ENCODE measurements at places on chromosomes 2 and 18. TPM values are rescaled to one million over a fixed set of nuclear protein-coding genes. Genes with fewer than 3 reads are reported as not detected.

- H3K4me3 ChIP-seq = no peak overlapping the region
- no peak overlapping the region for H3K27ac ChIP-seq
- no peaks in the 10 kb centered on the region for H3K27me3 ChIP-seq
- DNase-seq = no peak
- H3K36me3 ChIP-seq = no peaks in the 10 kb centered on the region
Measured at GRCh38 chr2:70574618-70575017, 21.0 kb upstream of the TGFA start.

DNA sequence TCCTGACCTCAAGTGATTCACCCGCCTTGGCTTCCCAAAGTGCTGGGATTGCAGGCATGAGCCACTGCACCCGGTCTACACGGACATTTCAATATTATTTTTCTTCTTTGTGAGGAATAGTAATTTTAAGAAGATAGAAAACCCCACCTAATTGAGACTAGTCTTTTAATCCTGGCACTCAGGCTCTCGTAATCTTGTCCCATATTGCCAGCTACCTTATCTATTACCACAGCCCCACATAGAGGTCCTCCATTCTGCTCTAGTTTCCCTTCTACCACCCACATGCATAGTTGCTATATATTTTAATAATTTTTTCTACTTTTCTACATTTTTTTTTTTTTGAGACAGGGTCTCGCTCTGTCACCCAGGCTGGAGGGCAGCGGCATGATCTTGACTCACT lies 9.5 kb upstream of the USP14 start:
- H3K27me3 ChIP-seq = no peaks in the 10 kb centered on the region
- no peaks in the 10 kb centered on the region for H3K36me3 ChIP-seq
- H3K4me1 ChIP-seq = no peaks in the 10 kb centered on the region
- H3K4me3 ChIP-seq = no peak overlapping the region
- no peak for DNase-seq
- H3K27ac ChIP-seq = no peak overlapping the region

- H3K4me3 ChIP-seq = peak overlapping the region; percentile 91
- DNase-seq = no peak
- peaks cover 27% of the 10 kb centered on the region for H3K4me1 ChIP-seq
- H3K27ac ChIP-seq = peak overlapping the region; percentile 84
- H3K36me3 ChIP-seq = no peaks in the 10 kb centered on the region
Measured at GRCh38 chr2:182715121-182715891, 751 bp upstream of the DNAJC10 start.

DNA sequence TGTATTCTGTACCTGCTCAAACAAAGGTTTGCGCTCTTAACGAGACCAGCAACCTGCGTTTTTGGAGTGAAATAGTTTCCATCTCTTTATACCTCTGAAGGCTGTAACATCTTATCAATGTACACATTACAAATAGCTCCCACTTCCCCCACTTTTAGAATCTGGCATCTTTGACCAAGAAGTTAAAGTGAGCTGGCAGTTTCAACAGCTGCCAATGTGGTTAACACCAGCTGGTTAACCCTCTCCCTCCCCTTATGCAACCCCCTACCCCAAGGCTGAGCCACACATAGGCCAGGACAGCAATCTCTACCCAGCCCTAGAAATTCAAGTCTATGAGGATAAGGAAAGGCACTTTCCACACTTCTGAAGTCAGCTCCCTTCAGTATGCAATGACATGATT lies 2.2 kb upstream of the SERTAD2 start:
- no peak for DNase-seq
- peaks cover 31% of the 10 kb centered on the region for H3K4me1 ChIP-seq
- no peak overlapping the region for H3K27ac ChIP-seq
- H3K27me3 ChIP-seq = no peaks in the 10 kb centered on the region
- no peak overlapping the region for H3K4me3 ChIP-seq
- H3K36me3 ChIP-seq = no peaks in the 10 kb centered on the region

- no peak for DNase-seq
- H3K27me3 ChIP-seq = no peaks in the 10 kb centered on the region
- no peaks in the 10 kb centered on the region for H3K4me1 ChIP-seq
- H3K4me3 ChIP-seq = no peak overlapping the region
- H3K27ac ChIP-seq = no peak overlapping the region
Measured at GRCh38 chr2:216056739-216057138, 24.9 kb downstream of the PECR start.

DNA sequence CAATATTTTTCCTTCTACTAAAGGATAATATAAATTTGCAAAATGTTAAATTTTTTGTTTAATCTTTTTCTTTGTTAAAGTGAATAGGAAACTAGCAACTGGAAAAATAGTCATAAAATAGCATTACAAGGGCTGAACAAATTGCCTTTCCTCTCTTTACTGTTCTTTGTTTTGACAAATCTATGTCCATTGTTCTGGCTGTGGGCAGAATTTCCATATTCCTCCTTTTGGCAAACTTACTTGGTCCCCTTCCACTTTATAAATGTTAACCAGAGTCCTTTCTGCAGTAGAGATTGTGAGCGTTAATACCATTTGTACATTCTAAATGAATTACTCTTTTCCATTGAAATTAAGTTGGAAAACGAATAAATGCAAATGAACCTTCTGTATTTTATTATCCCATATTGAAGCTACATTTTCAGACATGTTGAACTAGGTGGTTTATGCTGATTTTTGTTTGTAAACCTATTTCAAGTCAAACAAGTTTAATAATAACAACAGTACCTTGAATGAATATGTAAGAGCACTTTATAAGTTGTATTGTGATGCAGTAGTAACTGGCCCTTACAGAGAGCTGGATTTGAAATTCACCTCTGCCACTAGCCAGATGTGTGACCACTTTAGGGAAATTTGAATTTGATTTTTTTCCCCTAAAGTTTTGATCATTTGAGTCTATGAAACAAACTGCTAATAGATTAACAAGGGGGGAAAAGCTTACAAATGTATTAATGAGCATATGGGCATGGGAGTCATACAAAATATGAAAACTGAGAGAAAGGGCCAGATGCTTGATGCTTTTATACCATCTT lies 3.3 kb downstream of the RNF125 start:
- no peak for DNase-seq
- H3K27me3 ChIP-seq = no peaks in the 10 kb centered on the region
- H3K27ac ChIP-seq = no peak overlapping the region
- no peak overlapping the region for H3K4me3 ChIP-seq

GRCh38 chr2:28909655-28910353 lies 15.3 kb downstream of the WDR43 start:
- no peaks in the 10 kb centered on the region for H3K4me1 ChIP-seq
- no peak overlapping the region for H3K27ac ChIP-seq

- no peaks in the 10 kb centered on the region for H3K4me1 ChIP-seq
- H3K27me3 ChIP-seq = no peaks in the 10 kb centered on the region
- H3K4me3 ChIP-seq = no peak overlapping the region
- no peaks in the 10 kb centered on the region for H3K36me3 ChIP-seq
- DNase-seq = no peak
Measured at GRCh38 chr2:25363733-25364132, 22.0 kb upstream of the DNMT3A start.

AQP12B gene
- total RNA-seq = not detected

RELCH gene
- total RNA-seq = 48.9 TPM

ZC3H6 gene
- 10.6 TPM for total RNA-seq

Data from thoracic aorta (tissue), 2 donors.